ENCODE measurements at places on chromosomes 6 and 20.

DNA sequence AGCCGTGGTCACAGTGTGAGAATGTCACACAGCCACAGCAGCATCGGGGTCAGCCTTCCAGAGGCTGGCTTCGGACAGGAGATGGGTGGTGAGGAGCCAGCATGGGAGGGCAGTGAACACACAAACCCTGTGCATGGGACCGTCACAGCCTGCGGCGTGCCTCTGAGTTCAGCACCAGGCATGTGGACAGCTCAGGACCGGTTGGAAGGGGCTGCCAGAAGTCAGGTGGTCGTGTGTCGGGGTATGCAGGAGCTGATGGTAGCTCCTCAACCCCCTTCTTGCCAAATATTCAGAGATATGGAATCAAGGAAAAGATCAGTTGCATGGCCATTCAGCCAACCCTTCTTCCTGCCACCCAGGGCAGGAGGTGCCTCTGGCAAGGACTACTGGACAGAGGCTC is 28.2 kb downstream of the MYT1 start:
- DNase-seq, result no peak

DNA sequence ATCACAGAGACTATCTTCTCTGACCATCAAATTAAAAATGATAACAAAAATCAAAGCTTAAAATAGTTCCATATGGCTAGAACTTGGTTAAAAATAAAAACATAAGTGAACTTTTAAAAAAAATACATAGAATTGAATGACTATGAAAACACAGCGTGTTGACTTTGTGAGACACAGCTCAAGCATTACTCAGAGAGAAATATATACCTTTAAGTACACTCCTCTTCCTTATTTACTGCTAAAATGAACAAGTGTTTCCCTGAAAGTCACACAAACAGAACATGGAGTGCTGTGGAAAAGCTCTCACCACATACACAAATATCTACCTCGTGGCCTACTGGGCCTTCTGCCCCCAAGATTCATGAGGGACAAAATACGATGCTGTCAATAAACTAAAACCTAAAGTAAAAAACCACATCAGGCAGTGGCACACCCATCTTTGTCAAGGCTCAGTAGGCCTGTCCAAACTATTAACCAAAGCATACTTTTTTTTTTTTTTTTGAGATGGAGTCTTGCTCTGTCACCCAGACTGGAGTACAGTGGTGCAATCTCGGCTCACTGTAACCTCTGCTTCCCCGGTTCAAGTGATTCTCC is 7.5 kb downstream of the FAXC start:
- no peak for DNase-seq

GRCh38 chr6:24460966-24461365 is 28.4 kb downstream of the GPLD1 start:
- DNase-seq, result no peak

GRCh38 chr6:116217069-116217468 is 36.8 kb downstream of the TSPYL4 start:
- DNase-seq, result no peak

- no peak for DNase-seq
These were observed 275.0 kb upstream of the PREP start for GRCh38 chr6:105677671-105678475.

DNA sequence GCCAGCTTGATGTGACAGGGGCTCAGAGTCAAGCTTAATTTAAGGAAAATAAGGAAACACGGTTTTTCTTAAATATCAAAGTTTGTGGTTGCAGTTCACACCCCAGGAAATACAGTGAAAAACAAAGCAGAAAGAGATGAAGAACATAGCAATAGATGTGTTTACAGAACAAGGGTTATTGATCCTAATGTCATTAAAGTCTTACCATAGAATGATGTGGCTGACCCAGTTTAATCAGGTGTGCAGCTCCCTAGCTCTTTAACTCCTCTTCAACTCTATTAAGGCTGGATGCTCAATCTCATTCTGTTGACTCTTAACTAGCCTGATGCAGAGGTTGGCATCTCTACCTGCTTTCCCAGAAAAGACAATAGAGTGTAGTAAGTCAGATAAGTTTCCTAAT is 7.5 kb upstream of the GTF3C6 start:
- DNase-seq, result no peak

GRCh38 chr6:112786801-112787200 is 439.7 kb downstream of the RFPL4B start:
- DNase-seq, result no peak

DNA sequence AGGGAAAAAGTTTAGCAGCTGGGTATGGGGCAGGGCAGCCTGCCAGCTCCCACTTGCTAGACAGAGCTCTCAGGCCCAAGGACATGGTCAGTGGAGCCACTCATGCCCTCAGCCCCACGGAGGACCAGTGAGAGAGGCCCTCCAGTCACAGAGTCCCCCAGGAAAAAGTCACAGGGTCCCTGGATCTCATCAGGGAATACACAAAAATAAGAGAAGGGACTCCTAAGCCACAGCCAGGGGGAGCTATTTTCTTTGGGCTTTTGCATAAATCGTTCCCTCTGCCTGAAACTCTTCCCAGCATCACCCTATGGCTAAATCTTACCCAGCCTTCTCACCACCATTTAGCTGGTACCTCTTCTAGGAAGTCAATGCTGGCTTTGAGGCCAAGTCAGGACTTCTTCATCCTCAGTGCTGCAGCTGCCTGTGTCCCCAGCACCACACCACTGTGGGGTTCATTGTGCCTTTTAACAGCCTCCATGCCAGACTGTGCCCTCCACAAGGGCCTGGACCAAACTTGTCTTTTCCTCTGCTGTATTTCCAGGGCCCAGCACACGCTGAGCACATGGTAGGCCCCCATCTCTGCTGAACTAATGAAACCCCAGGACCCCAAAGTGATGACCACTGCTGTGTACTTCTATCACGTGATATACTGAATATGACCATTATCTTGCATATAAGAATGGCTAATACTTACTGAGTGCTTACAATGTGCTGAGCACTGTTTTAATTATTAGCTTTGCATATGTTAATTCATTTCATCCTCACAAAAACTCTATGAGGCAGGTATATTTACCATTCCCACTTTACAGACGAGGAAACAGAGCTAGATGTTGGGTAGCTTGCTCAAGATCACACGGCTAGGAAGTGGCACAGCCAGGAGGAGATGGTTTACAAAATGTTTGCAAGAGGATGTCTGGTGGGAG is 2.0 kb downstream of the ZNF335 start:
- no peak for DNase-seq

DNA sequence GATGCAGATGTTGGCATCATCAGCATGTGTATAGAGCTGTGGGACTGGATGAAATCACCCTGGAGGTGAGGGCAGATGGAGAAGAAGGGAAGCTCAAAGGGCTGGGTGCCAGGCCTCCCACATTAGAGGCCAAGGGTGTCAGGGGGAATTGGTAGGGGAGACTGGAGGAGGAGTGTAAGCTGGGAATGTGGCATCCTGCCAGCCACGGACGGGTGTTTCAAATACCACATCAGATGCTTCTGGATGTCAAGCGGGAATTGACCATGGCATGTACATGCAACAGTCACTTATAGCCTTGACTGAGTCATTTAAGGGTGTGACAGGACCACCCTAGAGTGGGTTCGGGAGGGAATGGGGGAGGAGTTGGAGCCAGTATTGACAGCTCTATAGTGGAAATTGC is 9.6 kb downstream of the ERGIC3 start:
- DNase-seq, result no peak

DNA sequence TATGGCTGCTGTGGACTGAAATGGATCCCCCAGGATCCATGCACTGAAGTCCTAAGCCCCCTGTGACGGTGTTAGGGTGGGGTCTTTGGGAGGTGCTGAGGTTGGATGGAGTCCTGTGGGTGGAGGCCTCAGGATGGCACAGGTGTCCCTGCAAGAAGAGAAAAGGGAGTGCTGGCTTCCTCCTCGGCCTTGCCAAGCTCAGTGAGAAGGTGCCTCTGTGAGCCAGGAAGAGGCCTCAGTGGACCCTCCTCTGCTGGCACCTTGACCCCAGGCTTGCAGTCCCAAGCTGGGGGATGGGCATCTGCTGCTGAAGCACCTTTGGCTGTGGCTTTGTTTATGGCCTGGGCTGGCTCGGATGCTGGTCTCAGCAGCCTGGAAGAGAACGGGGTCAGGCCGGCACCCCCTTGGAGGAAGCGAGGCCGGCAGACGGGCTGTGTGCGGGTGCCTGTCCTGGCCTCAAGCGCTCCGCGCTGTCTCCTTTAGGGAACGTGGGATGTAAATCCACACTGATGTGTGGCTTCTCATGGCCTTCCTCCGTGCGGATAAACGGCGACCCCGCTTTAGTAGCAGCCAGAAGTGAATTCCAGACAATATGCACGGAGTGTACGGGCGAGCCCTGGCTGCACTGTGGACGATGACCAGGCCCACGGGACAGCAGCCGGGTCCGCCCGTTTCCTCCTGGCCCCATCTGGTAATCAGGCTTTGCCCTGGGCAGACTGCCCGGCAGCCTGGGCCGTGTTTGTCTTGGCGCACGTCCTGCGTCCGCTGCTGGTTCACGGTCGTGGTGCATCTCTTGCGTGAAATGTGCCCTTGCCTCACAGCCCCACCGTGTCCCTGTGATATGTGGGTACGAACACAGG is 182.6 kb downstream of the ERMARD start:
- no peak for DNase-seq

GRCh38 chr6:10999994-11000393 is 44.1 kb downstream of the ELOVL2 start:
- DNase-seq, result no peak

GRCh38 chr6:129908858-129909257 is 47.7 kb upstream of the TMEM244 start:
- DNase-seq, result no peak

DNA sequence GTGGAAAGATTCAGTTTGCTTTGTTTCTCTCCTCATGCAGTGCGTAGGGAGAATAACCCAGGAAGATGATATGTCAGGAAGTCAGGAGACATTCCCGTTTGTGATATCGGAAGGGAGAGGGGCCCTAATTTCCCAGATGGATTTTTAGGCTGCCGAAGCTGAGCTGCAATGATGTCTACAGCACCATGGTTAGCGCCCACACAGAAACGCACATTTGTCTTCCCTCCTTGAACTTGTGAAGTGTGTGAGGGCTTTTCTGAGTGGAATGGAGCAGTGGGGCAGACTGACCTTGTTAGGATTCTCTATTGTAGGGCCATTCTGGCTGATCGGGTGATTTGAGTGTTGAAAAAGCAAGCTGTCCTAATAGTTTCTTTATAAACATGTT is 191.3 kb upstream of the ARG1 start:
- no peak for DNase-seq

GRCh38 chr6:167644412-167645132 is 182.1 kb upstream of the AFDN start:
- no peak for DNase-seq

DNA sequence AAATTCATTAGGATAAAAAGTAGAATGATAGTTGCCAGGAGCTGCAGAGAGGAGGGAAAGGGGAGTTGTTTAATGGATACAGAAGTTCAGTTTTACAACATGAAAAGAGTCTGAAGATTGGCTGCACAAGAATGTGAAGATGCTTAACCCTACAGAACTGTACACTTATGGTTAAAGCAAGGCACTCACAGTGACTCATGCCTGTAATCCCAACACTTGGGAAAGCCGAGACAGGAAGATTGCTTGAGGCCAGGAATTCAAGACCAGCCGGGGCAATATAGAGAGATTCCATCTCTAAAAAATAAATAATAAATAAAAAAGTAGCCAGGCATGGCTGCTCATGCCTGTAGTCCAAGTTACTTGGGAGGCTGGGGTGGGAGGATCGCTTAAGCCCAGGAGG is 174.0 kb downstream of the TASP1 start:
- no peak for DNase-seq

GRCh38 chr6:158536891-158537798 is 22.7 kb upstream of the TMEM181 start:
- DNase-seq, result no peak

- DNase-seq, result no peak
These were observed 109.4 kb upstream of the CCN2 start for GRCh38 chr6:132060591-132060990.

- no peak for DNase-seq
These were observed 83.6 kb downstream of the LCA5 start for GRCh38 chr6:79453558-79454042.

GRCh38 chr6:64252256-64252655 is 616.7 kb downstream of the PHF3 start:
- DNase-seq, result no peak

GRCh38 chr20:46388201-46388836 is 18.1 kb downstream of the ELMO2 start:
- no peak for DNase-seq

DNA sequence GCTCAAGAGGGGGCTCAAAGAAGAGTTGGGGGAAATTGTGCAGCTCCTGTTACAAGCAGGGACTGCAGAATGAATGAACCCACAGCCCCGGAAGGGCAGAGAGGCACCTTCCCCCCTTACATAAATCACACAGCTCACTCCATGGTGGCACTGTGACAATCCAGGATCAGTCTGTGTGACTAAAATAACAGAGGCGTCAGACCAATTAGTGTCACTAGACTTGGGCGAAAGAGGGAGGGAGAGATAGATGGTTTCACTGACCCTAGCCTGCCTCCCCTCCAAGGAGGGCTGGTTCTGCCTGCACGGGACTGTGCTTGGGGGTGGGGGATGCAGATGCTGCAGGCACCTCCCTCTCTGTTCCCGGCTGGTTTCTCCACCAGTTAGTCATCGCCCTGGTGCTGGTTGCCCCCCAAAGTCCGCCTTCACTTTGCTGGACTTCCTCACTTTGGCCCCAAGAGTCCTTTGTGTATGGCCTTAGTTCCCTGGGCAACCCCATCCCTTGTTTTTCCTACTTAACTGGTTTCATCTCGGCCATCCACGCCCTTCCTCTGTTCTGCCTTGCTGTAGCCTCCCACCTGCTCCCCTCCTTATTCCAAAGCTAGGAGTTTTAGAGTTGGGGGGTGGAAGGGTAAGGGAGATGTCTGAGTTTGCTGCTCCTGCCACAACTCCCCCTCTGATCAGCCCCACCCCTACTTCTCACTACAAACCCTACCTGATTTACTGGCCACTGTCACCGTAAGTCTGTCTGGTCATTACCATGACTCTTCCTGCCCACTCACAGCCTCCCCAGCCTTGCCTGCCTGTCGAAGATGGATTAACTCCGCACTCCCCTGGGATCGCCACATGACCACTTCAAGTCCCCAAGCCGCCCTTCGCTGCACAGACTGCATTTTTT is 17.7 kb downstream of the CCDC167 start:
- DNase-seq, result no peak

GRCh38 chr6:89368107-89368506 is 15.6 kb upstream of the UBE2J1 start:
- DNase-seq, result no peak

DNA sequence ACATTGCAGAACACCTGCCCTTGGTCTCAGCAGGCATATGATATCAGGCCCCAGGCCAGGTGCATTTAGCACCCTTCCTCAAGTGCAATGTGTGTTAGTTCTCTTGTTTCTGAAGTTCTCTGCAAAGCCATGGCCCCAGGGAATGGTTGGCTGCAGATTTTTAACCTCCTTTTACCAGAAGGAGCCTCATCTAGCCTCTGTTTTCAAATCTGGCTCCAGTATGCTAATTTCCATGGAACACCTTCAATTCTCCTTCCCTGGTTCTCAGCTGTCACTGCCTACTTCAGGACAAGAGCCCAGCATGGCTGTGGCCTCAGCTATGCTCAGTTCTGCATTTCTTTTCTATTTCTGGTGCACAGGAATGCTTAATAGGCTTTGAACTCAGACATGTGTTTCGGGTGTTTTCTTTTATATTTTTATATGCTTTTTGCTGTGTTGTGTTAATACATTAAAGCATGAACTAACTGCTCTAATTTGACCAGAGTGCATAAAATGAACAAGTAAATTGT is 51.6 kb upstream of the OGFRL1 start:
- DNase-seq, result no peak

Measured in activated T-helper 1 cell treated with anti-CD3 and anti-CD28 coated beads, Interleukin-2, amount 50 U/mL, for 16 hours (primary cell).